ENCODE measurements at places on chromosomes 4 and X.

GRCh38 chr4:73674451-73674919 lies 54.2 kb upstream of the RASSF6 start:
- DNase-seq = no peak

DNA sequence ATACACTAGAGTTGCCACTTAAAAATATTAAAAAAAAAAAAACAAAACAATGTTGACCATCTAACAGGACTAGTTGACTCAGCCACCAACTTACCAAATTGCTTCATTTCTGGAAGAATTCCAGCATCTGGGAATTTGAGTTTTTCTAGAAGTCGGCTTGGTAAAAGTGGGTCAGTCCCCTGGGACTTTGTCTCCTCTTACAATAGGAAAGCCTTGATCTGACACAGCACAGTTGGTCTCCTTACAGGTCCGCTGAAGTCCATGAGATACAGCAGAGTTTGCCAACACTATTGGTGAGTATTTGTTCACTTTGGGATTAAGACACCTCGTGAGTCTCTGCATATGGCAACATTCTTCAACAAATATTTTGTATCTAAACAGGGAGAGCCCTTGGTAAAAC lies 18.2 kb upstream of the DDIT4L start:
- no peak for DNase-seq

GRCh38 chr4:31045151-31045550 lies 325.0 kb downstream of the PCDH7 start:
- no peak for DNase-seq

GRCh38 chr4:94913316-94913715 lies 155.6 kb downstream of the BMPR1B start:
- DNase-seq = no peak
